ENCODE measurements at places on chromosomes 7 and 10.

DNA sequence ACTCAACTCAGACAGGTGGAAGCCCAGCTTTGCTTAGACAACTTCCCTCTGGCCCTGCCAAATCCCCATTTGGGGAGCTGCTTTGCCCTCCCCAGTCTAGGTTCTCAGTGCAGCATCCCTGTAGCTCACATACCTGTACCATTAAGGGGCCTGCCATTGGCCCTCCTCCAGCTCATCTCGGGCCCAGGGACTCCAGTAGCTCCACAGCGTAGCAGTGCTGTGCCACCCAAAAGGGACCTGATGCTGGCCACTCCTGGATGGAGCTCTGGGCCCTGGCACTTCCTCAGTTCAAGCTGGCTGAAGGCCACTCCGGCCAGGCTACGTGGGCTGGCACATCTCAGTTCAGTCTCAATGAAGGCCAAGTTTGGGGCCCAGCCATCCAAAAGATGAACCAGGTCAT, 7.4 kb downstream of the LRIT1 start:
- DNase-seq = no peak

DNA sequence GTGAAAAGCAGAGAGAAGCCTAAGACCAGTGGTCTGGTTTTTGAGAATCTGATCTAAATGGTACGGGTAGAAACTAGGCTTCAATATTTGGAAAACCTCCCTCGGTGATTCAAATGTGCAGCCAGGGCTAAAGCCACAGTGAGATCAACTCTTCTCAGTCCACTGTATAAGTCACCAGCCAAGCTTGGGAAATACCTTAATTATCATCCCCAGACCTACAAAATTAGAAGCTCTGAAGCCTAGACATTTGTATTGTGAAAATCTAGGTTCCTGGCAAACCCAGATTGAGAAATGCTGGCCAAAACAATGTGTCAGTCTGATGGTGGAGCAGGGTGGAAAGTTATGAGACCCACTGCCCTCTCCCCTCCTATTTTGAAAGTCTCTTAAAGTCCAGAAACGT, 131.7 kb downstream of the DGKI start:
- DNase-seq = no peak

- DNase-seq = no peak
Observed at GRCh38 chr7:47931005-47932004, 17.0 kb downstream of the PKD1L1 start.

DNA sequence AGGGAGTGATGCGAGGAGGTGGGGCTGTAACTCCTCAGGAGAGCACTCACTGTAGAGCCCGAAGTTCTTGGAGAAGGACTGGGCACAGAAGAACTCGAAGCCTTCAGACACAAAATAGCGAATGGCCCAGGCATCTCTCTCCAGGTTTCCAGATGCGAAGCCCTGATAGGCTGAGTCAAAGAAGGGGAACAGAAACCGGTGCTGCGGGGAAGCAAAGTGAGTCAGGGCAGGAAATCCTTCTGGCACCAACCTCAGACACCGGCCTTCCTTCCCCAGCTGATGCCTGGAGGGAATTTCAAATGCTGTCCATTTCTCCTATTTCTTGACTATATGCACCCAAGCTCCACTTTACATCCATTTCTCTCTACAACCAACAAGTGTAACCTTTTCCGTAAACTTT, 26.8 kb downstream of the GOT1 start:
- DNase-seq = no peak

DNA sequence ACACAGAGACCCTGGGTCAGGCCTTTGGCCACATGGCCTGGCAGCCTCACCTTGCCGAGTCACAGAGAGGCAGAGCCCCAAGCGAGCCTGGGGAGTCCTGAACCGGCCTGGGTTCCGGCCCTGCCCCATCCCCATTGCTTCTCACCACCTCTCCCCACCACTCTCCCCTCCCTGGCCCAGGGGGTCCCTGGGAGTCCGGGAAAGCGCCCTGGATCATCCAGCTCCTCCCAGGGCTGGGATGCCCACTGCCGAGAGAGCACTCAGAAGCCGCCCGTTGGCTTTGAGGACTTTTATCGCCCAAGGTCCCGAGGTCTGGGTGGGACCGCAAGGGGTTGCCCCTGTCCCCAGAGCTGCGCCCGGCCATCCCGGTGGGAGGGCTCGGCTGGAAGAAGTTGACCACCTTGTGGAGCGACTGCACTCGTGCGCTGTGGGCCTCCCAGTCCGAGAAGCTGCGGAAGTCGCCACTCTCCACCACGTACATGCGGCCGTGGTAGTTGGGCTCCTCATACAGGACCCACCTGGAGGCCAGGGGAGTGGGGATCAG, 8.1 kb downstream of the CRYGN start:
- no peak for DNase-seq

- no peak for DNase-seq
Observed at GRCh38 chr10:31395695-31396094, 76.7 kb downstream of the ZEB1 start.

- DNase-seq = no peak
Observed at GRCh38 chr10:60171436-60172013, 218.2 kb downstream of the ANK3 start.

DNA sequence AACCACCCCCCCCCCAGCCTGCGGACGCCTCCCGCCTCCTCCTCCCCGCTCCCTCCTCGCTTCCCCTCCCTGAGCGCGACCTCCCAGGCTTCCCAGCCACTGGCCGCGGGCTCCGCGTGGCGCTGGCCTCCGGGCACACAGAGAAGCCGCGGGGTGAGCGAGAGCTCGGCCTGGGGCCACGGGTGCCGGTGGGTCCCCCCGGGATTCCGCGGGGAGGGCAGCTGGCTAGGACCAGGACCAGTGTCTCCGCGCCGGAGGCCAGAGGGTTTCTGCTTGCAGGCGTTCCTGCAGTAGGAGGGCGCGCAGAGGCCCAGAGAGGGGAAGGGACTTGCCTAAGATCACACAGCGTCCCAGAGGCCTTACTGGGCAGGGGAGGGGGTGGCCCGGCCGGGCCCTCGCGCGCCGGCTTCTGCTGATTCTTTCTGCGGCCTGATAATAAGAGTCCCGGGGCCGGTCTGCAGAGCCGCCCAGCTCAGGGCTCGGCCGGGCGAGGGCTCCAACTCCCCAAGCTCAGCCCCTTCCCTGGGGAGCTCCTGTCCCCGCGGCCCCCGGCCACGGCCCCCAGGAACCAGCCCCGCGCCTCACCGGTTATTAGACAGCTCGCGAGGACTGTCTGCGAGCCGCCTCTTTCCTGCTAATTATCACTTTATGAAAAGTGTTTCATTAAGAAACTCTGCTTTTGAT, 10.1 kb downstream of the UNCX start:
- DNase-seq = no peak

DNA sequence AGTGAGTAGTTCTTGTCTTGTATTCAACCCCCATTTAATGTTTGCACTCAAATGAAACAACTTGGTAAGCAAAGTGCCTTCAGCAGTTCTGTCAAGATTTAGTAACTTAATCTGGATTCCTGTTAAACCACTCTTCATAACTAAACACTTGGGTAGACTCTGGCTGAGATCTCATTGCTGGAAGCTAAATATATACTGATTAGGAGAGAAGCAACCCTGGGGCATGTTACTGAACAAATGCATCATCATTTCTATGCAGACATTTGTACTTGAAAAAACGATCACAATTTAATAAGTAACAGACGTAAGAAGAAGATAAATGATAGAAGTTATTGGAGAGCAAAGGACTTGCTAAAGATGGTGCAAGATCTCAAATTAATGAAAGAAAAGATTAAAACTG, 308.4 kb upstream of the POM121L12 start:
- no peak for DNase-seq

DNA sequence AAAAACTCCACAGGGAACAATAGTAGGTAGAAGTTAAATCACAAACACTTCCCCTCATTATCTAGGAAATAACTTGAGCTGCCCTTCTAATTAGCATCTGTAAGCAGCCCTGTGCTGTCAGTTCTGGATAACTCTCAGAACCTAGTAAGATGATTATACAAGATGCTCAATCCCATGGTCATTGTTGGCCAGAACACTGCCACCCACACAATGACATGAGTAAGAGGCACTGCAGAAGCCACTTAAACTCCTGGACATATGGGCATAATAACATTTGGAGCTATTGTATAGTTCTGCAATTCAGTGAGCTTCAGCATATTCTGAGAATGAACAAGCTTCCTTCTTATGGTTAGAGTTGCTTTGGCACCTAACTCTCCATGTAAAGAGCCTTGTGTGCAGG, 153.8 kb downstream of the PLPP4 start:
- DNase-seq = no peak
